T follicular helper cell (primary cell): ENCODE measurements at places on chromosomes 12 and 14.

DNA sequence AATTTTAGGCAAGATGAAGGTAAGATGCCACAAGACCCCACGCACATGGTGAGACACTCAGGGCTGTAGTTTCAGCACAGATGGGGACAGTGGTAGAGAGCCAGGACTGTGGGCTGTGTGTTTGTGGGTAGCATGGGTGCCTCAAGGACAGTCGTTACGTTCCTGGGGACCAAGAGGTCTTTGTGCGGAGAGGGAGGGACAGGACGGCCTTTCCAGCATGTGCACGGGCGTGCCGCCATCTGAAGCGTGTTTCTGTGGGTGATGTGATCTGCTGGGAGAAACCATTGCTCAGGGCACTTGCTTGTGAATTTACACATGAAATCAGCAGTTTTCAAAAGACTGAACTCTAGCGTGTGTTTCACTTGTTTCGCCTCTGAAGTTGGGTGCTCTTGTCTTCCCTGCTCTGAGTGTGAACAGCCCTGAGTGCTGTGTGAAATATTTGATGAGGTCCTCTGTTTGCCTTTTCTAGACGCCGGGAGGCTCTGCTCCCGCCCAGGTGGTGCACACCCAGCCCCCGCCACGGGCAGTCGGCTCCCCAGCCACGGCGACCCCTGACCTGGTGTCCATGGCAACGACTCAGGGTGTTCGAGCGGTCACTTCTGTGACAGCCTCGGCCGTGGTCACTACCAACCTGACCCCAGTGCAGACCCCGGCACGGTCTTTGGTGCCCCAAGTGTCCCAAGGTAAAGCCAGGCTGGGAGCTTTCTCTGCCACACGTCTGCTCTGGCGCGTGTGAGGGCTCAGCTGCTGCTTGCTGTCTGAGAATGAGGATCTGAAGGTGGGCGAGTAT lies 82.3 kb downstream of the DDX51 start:
- no peak for DNase-seq

DNA sequence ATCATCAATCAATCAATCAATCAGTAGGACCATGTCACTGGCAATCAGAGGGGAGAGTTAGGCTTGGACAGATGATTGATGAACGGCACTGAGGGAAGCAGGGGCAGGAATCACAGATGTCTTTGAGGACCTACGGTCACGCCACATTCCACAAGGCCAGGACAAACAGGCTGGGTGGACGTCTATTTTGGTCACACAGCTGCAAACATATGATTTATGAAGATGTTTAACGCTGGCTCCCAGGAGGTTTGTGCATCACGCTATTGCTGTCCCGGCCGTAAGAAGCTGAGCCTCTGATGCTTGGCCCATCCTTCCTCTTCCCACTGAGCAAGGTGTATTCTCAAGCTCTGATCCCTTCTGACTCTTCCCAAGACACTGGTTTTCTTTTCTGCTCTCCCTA lies 160.8 kb downstream of the FOXN3 start:
- DNase-seq, result no peak

DNA sequence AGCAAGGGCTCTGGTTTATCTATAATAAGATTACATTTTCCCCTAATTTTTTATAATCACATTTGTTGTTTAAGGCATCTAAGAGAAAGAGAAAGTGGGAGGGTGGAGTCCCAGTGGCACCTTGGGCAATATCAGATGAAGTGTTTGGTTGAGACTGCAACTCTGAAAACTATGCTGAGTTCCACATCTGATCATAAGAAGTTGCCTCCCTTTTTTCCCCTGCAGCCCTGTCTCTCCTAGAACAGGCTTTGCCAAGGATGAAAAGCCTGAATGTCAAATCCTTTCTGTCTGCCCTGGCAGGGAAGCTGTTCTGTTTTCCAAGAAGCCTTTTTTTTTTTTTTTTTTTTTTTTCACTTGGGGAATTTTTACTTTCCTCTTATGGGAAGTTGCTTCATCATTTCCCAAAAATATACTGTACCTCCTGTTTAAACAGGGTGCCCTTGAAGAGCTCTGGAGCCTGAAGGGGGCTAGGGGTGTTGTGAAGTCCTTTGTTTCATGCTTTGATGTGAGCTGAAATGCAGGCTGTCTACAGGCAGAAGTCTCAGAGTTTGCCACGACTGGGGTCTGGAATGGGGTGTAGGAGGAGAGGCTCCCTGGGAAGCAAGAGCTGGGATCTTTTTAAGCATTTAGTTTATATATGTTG lies 71.3 kb downstream of the SUSD6 start:
- no peak for DNase-seq

DNA sequence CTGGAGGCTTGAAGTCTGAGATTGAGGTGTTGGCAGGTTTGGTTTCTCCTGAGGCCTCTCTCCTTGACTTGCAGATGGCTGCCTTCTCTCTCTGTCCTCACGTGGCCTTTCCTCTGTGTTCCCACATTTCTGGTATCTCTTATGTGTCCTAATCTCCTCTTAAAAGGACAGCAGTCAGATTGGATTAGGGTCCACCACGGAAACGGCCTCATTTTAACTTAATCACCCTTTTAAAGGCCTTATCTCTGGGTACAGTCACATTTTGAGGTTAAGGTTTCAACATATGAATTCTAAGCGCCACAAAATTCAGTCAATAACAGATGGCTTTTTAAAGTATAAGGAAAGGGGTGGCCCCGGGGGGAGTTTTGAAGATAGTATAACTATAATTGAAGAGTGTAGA lies 33.5 kb downstream of the UNC79 start:
- DNase-seq, result no peak

GRCh38 chr14:51981218-51981854 lies 8.0 kb upstream of the RTRAF start:
- no peak for DNase-seq

DNA sequence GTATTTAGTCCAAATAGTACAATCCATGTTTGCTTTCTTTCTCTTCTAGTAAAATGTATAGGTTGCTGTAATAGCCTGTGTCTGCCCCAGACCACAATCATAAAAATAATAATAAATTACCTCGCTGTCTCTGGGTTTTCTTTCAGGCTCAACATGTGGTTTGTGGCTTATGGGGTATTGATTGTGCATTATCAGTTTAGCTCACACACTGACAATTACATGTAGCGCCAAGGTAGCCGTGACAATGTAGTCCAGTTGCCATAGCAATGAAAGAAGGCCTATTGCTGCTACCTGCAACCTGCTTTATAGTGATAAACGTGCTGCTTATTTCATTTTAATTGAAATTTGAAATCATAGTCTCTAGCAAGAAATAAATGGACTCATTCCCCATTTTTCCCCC lies 1009.8 kb downstream of the NRXN3 start:
- no peak for DNase-seq

GRCh38 chr12:66066137-66066928 lies 64.2 kb downstream of the LLPH start:
- DNase-seq, result no peak

DNA sequence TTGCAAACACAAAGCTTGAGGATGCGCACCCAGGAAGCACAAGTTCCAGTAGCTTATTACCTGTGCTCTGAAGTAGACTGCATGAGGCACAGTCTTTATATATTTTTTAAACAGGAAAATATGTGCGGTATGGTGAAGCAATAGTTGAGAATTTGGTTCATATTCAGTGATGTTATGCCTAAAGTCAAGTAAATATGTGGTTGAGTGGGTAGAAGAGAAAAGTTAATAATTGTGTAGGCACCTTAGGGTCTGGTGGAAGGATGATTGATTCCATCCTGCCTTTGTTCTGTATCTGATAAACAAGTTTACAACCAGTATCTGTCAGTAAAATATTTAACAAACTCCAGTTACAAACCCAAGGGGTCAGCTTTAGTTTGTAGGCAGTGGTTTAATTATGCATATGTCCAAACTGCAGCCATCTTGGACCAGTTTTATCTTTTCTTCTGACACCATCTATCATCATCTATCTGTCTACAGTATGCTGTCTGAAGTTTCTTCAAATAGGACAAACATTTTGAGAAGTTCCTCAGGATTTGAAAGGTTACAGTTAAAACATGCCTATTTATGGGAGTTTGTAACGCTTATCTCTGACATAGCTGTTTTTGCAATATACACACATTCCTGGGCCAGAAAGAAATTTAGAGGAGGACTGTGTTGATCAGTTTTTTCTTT lies 10.8 kb downstream of the SINHCAF start:
- no peak for DNase-seq

DNA sequence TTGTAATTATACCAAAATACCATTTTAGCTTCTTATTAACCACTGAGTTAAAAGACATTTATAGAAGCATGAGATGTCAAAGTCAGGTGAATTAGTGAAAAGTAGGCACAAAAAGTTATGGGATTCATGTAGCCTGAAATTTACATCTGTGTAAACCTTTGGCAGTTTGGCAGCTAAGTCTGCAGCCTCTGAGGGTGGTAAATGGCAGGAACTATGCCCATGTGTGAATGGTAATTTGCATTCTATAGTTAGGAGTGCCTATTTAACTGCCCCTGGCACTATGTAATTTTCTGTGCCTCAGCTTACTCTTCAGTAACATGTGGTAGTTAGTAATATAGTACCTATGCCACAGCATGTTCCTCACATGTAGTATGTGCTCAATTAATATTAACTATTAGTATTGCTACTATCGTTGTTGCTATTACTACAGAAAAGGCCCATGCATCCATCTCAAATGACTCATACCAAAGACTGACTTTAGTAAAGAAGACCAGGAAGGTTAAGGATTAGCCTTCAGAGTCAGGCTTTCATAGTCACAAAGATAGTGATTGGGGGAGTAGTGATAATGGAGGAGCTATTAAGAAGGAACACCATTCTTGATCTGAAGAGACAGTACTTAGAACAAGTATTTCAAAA lies 258.7 kb upstream of the BTG1 start:
- DNase-seq, result no peak

DNA sequence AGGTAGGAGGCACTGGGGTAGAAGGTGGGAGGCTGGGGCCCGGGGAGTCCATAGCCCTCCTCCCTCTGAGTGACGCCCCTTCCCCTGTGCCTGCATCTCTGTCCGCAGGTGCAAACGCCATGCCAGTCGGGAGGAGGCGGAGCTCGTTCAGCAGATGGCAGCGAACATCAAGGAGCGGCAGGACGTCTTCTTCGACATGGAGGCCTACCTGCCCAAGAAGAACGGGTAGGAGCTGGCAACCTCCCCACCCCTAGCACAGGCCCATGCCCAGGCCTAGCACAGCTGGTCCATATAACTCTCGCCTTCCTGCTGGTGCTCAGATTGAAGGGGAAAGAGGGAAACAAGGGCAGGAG lies 35.6 kb downstream of the TMEM120B start:
- no peak for DNase-seq

DNA sequence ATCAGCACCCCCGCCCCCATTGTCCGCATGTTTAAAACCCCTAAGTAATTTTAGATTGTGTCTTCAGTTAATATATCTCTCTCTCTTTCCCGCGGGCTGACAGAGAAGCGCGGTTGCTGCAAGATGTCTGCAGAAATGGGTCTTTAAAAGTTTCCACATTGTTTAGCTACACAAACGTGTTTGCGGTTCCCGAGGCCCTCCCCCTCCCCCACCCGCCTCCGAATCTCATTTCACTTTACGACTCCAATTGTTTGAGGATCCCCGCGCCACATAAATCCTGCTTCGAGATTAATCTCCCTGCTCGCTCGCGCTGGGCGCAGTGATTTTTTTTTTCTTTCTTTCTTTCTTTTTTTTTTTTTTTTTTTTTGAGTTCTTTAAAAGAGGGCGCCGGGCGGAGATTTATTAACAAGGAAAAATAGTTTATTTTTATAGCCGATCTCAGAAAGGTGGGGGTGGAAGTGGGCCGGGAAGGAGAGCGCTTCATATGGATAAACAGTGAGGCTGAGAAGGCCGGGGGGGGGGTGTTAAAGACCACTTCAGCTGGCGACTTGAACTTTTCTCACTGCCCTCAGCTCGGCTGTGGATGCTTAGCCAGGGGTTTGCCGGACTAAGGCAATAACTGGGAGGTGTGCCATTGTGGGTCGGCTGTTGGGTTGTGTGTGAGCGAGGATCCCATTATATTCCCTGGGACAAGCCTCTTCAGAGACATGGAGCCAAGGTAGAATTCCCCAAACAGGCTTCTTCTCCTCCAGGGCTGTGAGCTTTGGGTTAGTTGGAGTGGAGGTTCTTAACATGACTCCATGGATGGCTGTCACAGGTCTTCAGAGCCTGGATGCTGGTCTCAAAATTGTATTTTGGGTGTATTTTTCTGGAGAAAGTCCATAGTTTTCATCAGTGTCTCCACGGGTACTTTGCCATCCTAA lies 39.7 kb upstream of the TBX5 start:
- DNase-seq, result no peak

DNA sequence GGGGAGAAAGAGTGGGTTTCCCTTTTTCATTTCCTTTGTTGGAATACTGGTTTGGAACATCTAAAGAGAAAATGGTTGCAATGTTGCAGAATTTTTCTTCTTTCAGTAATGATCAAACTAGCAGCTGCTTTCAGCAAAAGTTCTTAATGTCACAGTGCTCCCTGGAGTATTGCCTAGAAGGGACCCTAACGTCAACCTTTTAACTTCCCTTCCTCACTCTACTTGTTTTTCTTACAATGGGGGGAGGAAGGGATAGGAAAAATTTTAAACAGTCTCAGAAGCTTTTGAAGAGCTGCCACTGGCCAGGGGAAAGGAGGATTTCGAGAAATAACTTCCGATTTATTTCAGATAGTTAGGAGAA lies 521.8 kb downstream of the MED13L start:
- no peak for DNase-seq

DNA sequence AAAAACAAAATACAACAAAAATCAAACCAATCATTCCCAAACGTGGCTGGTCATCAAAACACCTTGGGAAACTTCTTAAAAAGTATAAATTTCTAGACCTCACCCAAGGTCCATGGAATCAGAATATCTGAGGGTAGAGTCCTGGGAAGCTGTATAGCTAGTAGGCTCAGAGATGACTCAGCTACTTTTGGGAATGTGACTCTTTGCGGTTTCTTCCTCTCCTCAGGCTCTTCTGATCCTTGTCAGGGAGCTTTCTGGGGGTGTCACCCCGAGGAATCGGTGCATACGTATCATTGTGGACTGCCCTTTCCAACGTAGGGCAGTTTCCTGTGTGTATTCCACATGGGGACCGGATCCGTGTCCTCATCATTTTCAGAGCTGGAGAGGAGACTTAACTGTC lies 14.8 kb downstream of the JDP2 start:
- DNase-seq, result no peak

GRCh38 chr14:42806909-42807315 lies 1200.2 kb downstream of the LRFN5 start:
- DNase-seq, result no peak

GRCh38 chr12:40829738-40830144 lies 137.5 kb downstream of the CNTN1 start:
- no peak for DNase-seq

DNA sequence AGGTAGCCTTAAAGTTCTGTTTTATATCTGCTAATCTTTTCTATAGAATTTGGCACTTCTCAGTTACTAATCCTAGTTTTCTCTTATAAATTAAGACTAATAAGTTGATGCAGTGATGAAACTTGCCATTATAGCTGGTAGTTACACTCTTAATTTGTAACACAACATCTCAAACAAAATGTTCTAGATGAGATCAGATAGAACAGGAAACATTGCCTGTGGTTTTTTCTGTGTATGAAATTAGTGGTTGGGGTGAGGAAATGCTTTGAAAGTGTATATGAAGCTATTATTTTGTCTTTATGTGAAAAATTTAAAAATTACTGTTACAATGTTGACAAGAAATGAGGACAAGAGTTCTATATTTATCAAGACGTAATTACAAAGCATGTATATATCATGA lies 91.9 kb downstream of the PCNX1 start:
- DNase-seq, result no peak

- DNase-seq, result no peak
These were observed 114.6 kb upstream of the SINHCAF start for GRCh38 chr12:31440586-31440985.
